Right atrium auricular region (tissue), 2 donors: ENCODE measurements at places on chromosomes 1 and 21.

DNA sequence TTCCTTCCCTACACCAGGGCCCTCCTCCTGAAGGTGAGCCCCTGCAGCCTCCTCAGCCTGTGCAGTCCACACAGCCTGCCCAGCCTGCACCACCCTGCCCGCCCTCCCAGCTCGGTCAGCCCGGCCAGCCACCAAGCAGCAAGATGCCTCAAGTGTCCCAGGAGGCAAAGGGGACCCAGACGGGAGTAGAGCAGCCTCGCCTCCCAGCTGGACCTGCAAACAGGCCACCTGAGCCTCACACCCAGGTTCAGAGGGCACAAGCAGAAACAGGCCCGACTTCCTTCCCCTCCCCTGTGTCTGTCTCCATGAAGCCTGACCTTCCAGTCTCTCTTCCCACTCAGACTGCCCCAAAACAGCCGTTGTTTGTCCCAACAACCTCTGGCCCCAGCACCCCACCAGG lies 38.8 kb downstream of the ZBTB17 start:
- DNase-seq = no peak

DNA sequence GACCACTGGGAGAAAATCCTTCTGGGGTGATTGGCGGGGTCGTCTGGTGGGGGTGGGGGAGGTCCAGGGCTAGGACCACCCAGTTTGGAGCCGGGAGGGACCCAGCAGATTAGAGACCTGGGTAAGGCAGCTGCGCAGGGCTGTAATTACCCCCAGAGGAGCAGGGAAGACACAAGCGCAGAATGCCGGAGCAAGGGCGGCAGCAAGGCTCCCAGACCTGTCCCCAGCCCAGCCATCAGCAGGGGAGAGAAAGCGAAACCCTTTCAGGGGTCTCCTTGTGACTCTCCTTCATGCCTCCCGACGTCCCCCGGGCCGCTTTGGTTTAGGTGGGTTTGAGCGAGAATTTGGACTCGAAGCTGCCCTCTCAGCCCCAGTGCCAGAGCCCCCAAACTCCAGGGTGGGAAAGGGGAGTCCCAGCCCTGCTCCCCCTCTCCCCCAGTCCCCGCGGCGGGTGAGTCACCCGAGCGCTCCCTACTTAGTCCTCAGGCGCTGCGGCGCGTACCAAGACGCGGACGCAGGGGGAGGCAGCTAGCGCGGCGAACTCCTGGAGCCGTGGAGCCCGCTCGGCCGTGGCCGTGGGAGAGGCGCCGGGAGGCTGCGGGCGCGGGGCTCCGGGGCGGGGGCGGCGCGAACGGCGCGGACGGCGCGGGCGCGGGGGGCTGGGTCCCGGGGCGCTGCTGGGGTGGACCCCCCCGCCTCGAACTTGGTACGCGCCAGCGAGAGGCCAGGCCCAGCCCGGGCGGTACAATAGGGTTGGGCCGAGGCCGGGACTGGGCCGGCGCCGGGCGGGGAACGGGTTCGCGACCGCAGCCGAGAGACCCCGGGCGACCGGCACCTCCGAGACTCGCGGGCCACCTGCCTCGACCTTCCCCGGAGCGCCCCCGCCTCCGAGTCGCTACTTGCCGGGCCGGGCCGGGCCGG lies at the start of gene MAP7D1:
Gene MAP7D1, plus strand, starts transcription at position 753 of the 921 bp plus-strand sequence. CDS start 258 bp downstream, outside the sequence.
- DNase-seq = peak; percentile 88

DNA sequence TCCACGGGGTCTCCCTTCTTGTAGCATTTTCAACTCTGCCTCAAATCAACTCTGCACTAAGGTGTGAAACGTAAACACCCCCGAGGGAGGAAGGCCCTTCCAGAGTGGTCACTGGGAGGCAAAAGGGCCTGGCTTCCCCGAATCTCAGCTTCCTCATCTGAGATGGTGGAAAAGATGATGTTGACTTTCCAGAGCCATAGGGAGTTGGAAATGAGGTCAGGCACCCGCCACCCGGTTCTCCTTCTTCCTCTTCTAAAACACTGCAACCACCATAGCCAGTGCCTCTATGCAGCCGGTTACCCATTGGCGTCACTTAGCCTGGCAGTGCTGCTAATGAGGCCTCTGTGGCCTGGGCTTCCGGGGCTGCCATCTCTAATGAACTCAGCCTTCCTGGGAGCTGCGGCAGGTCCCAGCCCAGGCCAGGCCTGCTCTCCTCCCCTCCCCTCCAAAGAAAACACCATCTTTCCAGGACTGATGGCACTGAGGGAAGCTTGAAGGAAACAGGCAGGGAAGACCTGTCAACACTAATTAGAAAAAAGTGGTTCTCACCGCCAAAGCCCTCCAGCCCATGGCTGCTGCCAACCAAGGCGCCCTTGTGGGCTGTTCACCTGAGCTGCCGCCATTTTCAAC lies 175.0 kb downstream of the KAZN start:
- DNase-seq = no peak

- no peak for DNase-seq
Observed at GRCh38 chr21:43632373-43632905, 26.8 kb downstream of the HSF2BP start.

GRCh38 chr1:89929467-89930063 lies 65.3 kb upstream of the ZNF326 start:
- no peak for DNase-seq

- no peak for DNase-seq
Observed at GRCh38 chr1:58704616-58705021, 4.8 kb upstream of the MYSM1 start.

GRCh38 chr1:159664247-159664646 lies 50.1 kb downstream of the CRP start:
- no peak for DNase-seq
